ENCODE measurements at places on chromosomes 6 and 20. TPM values are rescaled to one million over a fixed set of nuclear protein-coding genes. Genes with fewer than 3 reads are reported as not detected.

- peaks cover 32% of the 10 kb centered on the region for H3K4me1 ChIP-seq
- no peak overlapping the region for H3K27ac ChIP-seq
- no peaks in the 10 kb centered on the region for H3K36me3 ChIP-seq
- DNase-seq: no peak
- peak overlapping the region; percentile 74 for H3K4me3 ChIP-seq
These were observed 61.6 kb downstream of the SRC start for GRCh38 chr20:37407573-37408002.

DNA sequence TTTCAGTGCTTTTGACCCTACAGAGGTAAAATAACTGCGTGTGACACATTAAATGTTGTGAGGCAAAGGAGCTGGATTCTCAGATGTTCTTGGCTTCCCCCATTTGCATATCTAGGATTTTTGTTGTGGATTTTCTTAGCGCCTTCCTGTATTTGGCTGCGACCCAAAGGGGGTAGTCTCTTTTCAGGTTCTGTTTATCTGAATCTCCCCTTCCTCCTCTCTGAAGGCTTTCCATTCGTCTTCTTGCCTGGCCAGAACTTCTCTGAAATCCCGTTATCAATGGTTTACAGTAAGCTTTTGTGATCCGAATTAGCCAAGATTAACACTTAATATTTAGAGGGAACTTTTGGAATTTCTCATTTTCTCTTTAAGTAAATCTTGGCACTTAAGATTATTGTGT is 60.8 kb downstream of the ADGRB3 start:
- H3K36me3 ChIP-seq: no peaks in the 10 kb centered on the region
- no peak overlapping the region for H3K4me3 ChIP-seq
- no peaks in the 10 kb centered on the region for H3K27me3 ChIP-seq
- no peak for DNase-seq
- H3K4me1 ChIP-seq: no peaks in the 10 kb centered on the region

The COL11A2 gene
- polyA plus RNA-seq: not detected

DNA sequence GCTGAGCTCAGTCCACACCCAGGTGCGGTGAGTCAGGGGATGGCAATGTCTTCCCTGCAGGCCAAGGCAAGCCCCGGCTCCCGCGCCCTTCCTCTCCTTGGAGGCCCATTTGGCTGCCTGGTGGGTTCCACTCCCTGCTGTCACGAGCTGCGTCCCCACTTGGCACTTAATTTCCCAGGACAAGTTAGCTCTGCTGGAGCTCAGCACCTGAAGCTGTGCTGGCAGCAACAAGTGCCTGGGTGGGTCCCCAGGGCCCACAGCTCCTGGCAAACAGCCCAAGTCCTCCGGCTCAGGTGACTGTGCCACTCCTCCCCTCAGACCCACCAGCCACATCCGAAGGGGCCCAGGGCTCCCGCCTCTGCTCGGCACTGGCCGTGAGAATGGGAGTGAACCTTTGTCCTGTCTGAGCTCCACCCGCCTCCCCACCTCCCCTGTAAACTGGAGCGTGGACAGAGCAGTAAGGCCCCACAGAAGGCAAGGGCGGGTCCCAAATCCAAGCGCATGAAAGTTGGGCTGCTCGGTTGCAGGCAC is 16.9 kb downstream of the LAMA5 start:
- no peaks in the 10 kb centered on the region for H3K27me3 ChIP-seq
- no peak overlapping the region for H3K27ac ChIP-seq
- no peak overlapping the region for H3K4me3 ChIP-seq
- H3K4me1 ChIP-seq: peaks cover 5% of the 10 kb centered on the region
- H3K36me3 ChIP-seq: peaks cover 18% of the 10 kb centered on the region

- DNase-seq: no peak
- H3K4me3 ChIP-seq: no peak overlapping the region
- no peaks in the 10 kb centered on the region for H3K27me3 ChIP-seq
- peaks cover 15% of the 10 kb centered on the region for H3K36me3 ChIP-seq
These were observed 148.2 kb downstream of the PREX1 start for GRCh38 chr20:48679599-48679998.

The HLA-DOB gene
- 828 TPM for polyA plus RNA-seq

GRCh38 chr6:118578617-118579016 is 30.5 kb downstream of the PLN start:
- no peak overlapping the region for H3K27ac ChIP-seq
- H3K27me3 ChIP-seq: no peaks in the 10 kb centered on the region
- peaks cover 76% of the 10 kb centered on the region for H3K36me3 ChIP-seq
- no peak overlapping the region for H3K4me3 ChIP-seq

GRCh38 chr6:41037107-41037900 is 1.7 kb downstream of the UNC5CL start:
- H3K27ac ChIP-seq: no peak overlapping the region
- H3K4me1 ChIP-seq: no peaks in the 10 kb centered on the region
- peaks cover 8% of the 10 kb centered on the region for H3K36me3 ChIP-seq
- H3K27me3 ChIP-seq: no peaks in the 10 kb centered on the region

The FAM110A gene
- 8.9 TPM for polyA plus RNA-seq

GRCh38 chr6:105045526-105045925 is 88.6 kb downstream of the LIN28B start:
- H3K27me3 ChIP-seq: no peaks in the 10 kb centered on the region
- no peaks in the 10 kb centered on the region for H3K36me3 ChIP-seq
- H3K27ac ChIP-seq: no peak overlapping the region
- no peaks in the 10 kb centered on the region for H3K4me1 ChIP-seq
- DNase-seq: no peak

DNA sequence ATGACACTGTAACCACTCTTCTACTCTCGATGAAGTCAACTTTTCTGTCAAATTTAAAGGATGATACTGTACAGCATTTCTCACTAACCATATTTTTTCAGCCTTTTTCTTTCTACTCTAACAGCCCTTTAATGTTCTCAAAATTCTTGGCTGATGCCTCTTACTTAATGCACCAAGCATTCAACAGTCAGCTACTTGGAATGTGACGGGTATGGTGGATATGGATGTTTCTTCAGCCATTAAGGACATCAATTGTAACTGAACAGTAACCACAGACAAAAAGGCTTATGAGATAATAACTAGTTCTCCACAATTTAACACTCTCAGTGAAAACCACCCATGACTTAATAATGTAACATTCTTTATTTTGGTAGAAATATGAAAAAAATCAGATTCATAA is 467.2 kb upstream of the ZNF337 start:
- H3K36me3 ChIP-seq: no peaks in the 10 kb centered on the region
- H3K27me3 ChIP-seq: no peaks in the 10 kb centered on the region
- H3K4me1 ChIP-seq: no peaks in the 10 kb centered on the region
- H3K27ac ChIP-seq: no peak overlapping the region
- no peak overlapping the region for H3K4me3 ChIP-seq
- no peak for DNase-seq

GRCh38 chr6:42390228-42390934 is 61.3 kb downstream of the TRERF1 start:
- no peak for DNase-seq
- no peaks in the 10 kb centered on the region for H3K27me3 ChIP-seq
- H3K27ac ChIP-seq: no peak overlapping the region
- no peak overlapping the region for H3K4me3 ChIP-seq
- H3K4me1 ChIP-seq: peaks cover 5% of the 10 kb centered on the region

The GHRH gene
- not detected for polyA plus RNA-seq

DNA sequence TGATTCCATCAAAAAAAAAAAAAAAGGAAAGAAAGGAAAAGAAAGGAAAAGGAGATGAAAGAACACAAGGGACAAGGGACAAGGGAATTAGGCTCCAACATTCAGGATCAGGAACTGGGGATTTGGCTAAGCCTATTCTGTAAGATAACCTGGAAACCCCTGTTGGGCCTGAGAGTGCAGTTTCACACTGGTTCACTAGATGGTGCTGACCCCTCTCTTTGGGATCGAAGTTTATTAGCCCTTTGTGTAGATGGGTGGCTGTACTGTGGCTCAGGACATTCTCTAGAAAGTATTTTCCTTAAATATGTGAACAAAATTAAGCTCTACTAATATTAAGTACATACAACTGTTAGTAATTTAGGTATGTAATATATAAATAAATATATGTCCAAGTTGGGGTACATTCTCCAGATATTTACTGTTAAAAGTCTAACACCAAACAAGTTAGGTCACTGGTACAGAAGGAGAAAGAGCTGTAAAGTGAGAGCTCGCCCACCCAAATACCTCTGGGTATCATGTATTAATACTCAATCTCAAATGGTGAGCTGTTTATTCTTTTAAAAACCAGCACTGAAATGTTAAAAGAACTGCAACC is 6.3 kb downstream of the OR2A4 start:
- H3K4me1 ChIP-seq: peaks cover 16% of the 10 kb centered on the region
- DNase-seq: peak; percentile 42
- no peak overlapping the region for H3K27ac ChIP-seq
- no peaks in the 10 kb centered on the region for H3K36me3 ChIP-seq
- no peaks in the 10 kb centered on the region for H3K27me3 ChIP-seq
- H3K4me3 ChIP-seq: no peak overlapping the region

DNA sequence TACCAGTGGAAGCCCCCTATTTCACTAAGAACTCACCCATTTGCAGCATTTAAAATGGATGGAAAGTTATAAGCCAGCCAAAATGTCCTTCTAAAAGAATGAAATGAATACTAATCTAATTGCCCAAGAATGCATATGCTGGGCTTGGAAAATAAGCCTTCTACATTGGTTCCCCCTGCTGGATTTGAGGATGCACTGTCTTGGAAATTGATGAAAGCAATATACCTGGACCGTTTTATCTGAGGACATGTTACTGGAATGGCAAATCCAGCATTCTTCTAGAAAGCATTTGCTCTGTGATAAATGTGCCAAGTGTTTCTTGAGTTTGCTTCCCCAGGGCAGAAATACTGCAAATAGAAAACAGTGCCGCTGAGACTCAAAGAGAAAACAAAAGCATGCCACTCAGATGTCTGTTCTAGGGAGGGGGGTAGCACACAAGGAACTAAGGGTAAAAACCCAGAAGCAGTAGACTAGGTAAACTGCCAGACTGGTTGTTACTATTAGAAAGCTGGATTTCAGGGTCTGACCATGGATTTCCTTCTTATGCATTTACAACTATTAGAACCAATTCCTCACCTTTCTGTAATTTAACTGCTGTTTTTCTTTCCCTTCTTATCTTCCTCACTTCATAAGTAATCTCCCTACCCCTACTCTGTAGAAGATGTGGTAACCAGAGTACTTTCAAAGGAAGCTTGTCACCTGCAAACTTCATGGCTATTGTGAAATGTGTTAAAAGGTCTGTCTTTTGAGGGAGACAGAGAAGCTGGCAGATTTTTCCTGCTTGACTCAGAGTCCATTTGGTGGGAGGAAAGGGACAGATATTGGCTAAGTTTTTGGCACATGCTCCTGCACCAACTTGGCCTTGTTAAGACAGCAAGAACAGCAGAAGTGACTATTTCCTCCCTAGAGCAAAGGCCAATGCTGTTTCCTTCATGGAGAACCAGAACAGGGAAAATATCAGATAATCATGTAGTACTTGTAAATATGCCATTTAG is 642.6 kb downstream of the KIF16B start:
- H3K4me1 ChIP-seq: peaks cover 46% of the 10 kb centered on the region
- H3K36me3 ChIP-seq: no peaks in the 10 kb centered on the region
- H3K27ac ChIP-seq: peak overlapping the region; percentile 67
- no peak overlapping the region for H3K4me3 ChIP-seq

- H3K27me3 ChIP-seq: peaks cover 2% of the 10 kb centered on the region
- no peak overlapping the region for H3K27ac ChIP-seq
- H3K4me3 ChIP-seq: no peak overlapping the region
- no peak for DNase-seq
These were observed 43.0 kb downstream of the PRDM1 start for GRCh38 chr6:106128981-106129781.

DNA sequence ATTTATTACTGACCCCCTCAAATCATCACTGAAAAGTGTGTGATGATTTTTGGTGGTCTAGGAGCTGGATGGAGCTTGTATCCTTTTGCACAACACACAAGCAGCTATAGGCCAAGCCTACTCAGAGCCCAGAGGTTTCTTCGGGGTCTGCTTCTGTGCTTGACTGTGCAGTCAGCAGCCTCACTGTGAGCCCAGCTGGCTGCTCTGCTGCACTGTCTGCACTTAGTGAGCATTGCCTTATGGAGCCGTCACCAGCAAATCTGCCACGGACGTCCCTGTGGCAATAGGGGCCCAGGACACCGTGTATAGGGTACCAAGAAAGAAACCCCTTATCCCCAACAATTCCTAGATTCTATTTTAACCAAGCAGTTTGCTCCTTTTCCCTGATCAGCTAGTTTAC is 38.6 kb upstream of the GMPR start:
- H3K27me3 ChIP-seq: peaks cover 5% of the 10 kb centered on the region
- DNase-seq: no peak
- H3K4me3 ChIP-seq: no peak overlapping the region
- H3K27ac ChIP-seq: peak overlapping the region; percentile 36
- H3K4me1 ChIP-seq: peaks cover 7% of the 10 kb centered on the region

DNA sequence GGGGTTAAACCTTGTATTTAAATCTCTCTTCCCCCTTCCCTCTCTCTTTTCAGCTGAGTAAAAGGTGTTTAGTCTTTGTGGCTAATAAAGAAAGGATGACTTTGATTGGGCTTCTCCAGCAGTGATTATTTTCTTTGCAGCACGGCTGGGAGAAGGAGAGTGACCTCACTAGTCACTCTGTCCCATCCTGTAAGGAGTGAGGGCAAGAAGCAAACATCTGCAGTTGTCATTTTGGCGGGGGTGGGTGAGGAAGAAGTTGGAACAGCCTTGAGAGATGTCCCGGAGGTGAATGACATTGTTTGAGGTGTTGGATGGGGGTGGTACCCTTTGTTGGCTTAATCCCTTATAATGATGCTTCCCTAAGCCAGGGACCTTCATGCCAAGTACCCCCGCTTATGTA is 223.6 kb downstream of the EYA2 start:
- H3K36me3 ChIP-seq: peaks cover 11% of the 10 kb centered on the region
- no peak overlapping the region for H3K27ac ChIP-seq
- peaks cover 36% of the 10 kb centered on the region for H3K27me3 ChIP-seq
- H3K4me3 ChIP-seq: no peak overlapping the region

GRCh38 chr6:143802833-143803565 is 40.1 kb upstream of the LTV1 start:
- DNase-seq: no peak
- peaks cover 30% of the 10 kb centered on the region for H3K36me3 ChIP-seq
- no peaks in the 10 kb centered on the region for H3K27me3 ChIP-seq
- H3K27ac ChIP-seq: no peak overlapping the region

- DNase-seq: no peak
- H3K4me3 ChIP-seq: no peak overlapping the region
- H3K36me3 ChIP-seq: no peaks in the 10 kb centered on the region
- no peaks in the 10 kb centered on the region for H3K4me1 ChIP-seq
These were observed 925.5 kb upstream of the SLC35B3 start for GRCh38 chr6:9360881-9361280.

DNA sequence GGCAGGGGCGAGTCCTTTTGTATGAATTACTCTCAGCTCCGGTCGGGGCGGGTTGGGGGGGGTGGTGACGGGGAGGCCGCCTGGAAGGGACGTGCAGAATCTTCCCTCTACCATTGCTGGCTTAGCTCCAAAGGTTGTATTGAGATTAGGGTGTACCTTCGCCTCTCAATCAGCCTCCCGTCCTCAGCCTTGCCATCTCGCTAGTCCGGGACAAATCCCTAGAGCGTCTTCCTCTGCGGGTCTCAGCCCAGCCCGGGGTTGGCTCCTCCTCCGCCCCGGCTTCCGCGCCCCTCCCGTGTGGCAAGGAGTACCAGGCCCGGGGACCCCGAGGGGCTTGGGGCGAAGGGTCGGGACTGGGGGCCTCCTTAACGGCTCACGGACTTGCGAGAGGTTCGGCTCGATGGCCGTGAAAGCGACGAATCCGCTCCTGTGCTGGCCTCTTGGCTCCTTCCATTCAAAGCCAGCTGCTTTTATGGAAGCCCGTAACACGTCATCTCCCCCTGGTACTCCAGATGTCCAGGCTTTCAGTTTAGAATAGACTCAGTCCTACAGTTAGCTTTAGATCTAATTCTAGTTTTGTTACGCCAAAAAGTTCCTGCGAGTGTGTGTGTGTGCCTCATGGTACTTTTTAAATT is 636 bp upstream of the EEF1A1 start:
- peaks cover 23% of the 10 kb centered on the region for H3K36me3 ChIP-seq
- no peak for DNase-seq
- H3K27me3 ChIP-seq: no peaks in the 10 kb centered on the region

Data from naive B cell (primary cell).